HAP-1 (cell line): ENCODE measurements at places on chromosomes 2 and 18.
A peak's percentile ranks its signal among the peaks of the same experiment; 100 is the strongest.

GRCh38 chr2:205675861-205676516, 6.3 kb upstream of the NRP2 start:
- DNase-seq: peak; percentile 53

- no peak for DNase-seq
These were observed 112.1 kb downstream of the EIPR1 start for GRCh38 chr2:3265471-3265870.

- DNase-seq: no peak
These were observed 70.7 kb downstream of the NABP1 start for GRCh38 chr2:191748528-191749180.

GRCh38 chr2:111118981-111119821, 1.5 kb upstream of the BCL2L11 start:
- DNase-seq: no peak

DNA sequence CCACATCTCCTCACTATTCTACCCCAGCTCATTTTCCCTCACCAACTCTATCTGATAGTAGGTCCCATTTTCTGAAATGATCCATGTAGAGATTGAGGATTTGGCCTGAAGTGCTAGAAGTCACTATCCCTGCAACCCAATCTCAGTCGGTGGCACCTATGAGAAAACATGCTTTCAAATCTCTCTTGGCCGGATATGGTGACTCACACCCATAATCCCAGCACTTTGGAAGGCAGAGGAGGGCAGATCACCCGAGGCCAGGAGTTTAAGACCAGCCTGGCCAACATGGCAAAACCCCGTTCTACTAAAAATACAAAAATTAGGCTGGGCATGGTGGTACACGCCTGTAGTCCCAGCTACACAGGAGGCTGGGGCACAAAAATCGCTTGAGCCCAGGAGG, 19.1 kb upstream of the MARCHF4 start:
- DNase-seq: no peak

- DNase-seq: no peak
These were observed 823 bp upstream of the GORASP2 start for GRCh38 chr2:170928036-170928823.

- DNase-seq: no peak
These were observed 130.5 kb downstream of the PLCL1 start for GRCh38 chr2:197934934-197935289.

DNA sequence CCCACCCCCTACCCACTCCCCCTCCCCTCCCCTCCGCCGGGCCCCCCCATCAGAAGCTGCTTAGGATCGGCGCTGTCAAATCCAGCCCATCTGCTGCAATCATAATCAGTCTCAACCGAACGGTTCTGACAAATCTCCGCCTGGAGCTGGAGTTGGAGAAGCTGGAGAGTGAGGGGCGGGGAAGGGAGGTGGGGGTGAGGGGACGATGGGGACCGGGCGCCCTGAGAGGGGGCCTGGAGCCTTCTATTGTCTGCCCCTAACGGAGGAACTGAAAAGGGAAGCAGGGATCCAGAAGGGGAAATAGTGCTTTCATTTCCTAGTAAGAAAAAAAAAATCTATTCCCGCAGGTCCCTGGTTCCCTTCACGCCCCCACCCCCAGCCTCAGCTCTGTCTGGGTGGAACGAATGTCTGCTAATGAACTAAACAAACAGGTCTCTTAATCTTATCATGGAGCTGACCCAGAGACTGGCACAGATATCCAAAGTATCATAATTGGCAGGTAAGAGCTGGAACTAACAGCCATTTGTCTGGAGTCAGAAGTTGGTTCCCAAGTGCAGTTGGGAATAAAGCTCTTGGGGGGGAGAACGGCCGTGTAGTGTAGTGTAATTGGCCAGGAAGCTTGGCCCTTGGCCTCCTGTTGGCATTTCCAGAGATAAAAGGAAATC, 301.2 kb downstream of the NCKAP5 start:
- no peak for DNase-seq

DNA sequence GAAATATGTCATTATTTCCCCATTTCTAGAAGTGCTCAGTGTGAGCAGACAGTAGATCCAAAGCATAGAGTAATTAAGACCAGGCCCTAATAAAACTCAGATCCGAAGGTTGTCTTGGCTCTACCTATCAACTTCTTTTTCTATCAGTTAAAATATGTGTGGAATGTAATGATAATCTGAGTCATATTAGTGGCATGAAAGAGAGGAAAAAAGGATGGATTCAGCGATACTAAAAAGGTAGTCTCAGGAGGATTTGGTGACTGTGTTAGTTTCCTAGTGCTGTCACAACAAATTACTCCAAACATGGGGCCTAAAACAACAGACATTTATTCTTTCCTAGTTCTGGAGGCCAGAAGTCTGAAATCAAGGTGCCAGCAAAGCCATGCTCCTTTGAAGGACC, 103.7 kb upstream of the NABP1 start:
- DNase-seq: no peak

GRCh38 chr2:231012463-231012862, 16.5 kb downstream of the SPATA3 start:
- DNase-seq: no peak

- peak; percentile 64 for DNase-seq
These were observed 220.8 kb downstream of the GULP1 start for GRCh38 chr2:188512456-188512855.

GRCh38 chr2:73651591-73652230, 9.5 kb upstream of the NAT8 start:
- DNase-seq: no peak

GRCh38 chr18:22846088-22846683, 86.9 kb upstream of the RBBP8 start:
- no peak for DNase-seq

- no peak for DNase-seq
These were observed 24.9 kb downstream of the HADHB start for GRCh38 chr2:26269571-26270158.

DNA sequence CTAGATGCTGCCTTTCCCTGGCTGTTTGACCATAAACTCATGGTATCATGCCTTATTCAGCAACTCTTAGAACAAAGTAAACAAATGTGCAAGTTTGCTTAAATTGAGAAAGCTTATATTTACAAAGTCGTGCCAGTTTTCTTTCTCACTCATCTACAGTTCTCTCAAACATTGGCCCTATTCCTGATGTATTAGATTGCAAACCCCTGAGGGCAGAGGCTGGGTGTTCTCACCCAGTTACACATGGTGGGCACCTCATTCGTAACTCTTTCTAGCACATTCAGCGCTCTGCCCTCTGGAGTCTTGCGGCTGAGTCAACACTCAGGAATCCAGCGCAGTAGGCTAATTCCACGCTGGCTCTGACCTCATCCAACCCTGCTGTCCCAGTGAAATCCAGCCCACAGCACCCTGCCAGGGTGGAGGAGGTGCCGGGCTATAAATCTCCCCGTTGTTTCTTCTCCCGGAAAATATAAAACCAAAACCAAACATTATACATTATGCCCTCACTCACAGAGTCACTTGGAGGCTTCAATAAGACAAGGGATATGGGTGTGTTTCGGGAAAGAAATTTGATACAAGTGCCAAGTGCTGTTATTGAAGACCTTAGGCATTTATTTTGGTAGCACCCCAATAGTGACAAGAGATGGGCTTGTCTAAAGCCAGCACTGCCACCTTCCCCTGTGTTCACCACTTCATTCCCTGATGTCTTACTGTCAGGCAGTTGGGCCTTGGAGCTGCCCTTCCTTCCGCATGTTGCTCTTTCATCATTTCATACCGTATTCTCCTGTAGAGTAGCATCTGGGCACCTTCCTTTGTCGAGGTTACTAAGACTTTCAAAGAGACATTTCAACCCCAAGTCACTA, 287.4 kb downstream of the PRKCE start:
- peak; percentile 24 for DNase-seq
